ENCODE measurements at places on chromosomes 6 and 20.
A peak's percentile ranks its signal among the peaks of the same experiment; 100 is the strongest.

DNA sequence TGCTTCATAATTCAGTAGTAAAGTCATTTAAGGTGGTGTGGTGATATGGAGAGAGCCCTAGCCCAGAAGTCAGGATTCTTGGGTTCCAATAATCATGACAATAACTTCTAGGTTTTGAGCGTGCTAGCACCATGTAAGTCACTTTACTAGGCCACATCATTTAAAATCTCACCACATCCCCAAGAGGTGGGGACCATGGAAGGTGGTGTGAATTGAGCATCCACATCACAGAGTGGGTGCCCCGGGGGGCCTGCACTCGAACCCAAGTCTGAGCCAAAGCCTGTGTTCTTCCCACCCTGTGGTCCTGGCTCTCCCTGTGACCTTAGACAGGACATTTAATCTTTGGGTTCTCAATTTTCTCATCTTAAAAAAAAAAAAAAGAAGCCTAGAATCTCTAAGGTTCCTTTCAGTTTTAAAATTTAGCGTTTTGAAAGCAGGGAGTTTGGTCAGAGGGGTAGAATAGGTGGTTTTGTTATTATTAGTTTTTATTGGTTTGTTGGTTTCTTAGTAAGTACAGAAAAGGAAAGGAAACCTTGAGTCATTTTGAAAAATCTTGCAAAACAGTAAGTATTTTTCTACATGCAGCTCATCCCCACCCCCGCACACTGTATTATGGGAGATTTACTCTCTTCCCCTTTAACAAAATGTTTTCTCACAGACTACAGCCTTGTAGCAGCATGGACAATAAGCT is 26.4 kb downstream of the ARMC2 start:
- DNase-seq, result peak; percentile 24

DNA sequence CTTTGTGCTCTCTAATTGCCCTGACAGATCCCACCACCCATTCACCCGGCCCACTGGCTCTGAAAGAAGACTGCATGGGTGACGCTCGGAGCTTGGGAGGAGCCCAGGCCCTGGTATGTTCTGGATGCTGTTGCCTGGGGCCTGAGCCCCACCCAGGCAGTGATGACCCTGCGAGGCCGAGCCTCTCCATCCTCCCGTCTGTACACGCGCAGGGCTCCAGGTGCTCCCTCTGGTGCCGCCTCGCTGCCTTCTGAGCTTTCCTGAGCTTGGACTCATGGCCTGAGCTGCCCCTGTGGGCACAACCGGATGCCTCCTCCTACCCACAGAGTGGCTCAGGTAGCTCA is 61.2 kb downstream of the STK35 start:
- DNase-seq, result no peak

GRCh38 chr6:12266571-12266970 is 23.6 kb upstream of the EDN1 start:
- DNase-seq, result no peak

- DNase-seq, result peak; percentile 20
These were observed 17.9 kb upstream of the EXOC2 start for GRCh38 chr6:710601-711571.

DNA sequence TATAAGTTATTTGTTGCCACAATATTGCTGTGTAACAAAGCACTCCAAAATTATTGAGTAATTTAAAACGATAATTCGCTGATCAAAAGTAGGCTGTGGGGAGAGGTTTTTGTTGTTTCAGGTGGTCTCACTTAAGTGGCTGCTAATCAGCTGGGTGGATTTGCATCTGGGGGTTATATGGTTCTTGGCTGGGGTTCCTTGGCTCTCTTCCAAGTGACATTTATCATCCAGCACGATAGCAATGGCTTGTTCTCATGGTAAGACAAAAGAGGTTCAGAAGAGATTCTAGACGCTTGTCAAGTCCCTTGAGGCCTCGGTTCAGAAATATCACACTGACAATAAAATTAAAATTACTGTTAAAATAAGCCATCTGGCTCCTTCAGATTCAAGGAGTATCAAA is 1648.8 kb downstream of the GRIK2 start:
- no peak for DNase-seq

- no peak for DNase-seq
These were observed 184.2 kb downstream of the ANKRD60 start for GRCh38 chr20:58044286-58044685.

- DNase-seq, result no peak
These were observed 232.8 kb upstream of the EXOC2 start for GRCh38 chr6:925656-926213.

DNA sequence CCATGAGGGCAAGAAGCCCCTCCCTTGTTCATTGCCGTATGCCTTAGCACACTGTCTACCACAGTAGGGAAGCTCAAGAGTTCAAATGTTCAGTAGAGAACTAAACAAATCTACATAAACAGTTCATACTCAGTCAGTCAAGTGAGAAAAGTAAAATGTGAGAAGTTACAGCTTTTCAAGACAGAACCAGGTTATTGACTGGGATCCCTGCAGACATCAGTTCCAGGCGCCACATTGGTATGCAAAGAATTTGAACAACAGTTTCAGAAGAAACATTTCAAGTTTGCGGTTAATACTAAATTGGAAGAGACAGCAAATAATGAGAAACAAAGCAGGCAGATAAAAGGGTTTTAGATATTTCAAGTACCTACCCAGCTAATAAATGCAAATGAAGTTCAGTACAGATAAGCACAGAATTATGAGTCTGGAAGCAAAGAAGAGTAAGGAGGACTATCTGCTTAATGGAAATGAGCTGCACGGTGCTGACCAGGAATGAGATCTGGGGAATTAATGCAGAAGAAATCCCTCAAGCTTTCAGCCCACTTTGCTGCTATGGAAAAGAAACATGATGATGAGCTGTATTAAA is 246.2 kb downstream of the HACE1 start:
- DNase-seq, result no peak

DNA sequence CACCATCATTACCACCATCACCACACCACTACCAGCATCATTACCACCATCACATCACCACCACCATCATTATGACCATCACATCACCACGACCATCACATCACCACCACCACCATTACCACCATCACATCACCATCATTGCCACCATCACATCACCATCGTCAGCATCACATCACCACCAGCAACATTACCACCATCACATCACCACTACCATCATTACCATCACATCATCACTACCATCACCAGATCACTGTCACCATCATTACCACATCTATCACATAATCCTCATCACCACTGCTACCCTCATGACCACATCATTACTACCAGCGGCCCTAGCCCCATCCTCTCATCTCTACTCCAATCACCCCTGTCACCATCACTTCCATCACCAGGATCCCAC is 3.5 kb upstream of the SLC22A7 start:
- no peak for DNase-seq

GRCh38 chr6:143123081-143123480 is 62.4 kb downstream of the AIG1 start:
- no peak for DNase-seq

GRCh38 chr6:36924131-36924530 is 30.4 kb upstream of the PI16 start:
- no peak for DNase-seq

DNA sequence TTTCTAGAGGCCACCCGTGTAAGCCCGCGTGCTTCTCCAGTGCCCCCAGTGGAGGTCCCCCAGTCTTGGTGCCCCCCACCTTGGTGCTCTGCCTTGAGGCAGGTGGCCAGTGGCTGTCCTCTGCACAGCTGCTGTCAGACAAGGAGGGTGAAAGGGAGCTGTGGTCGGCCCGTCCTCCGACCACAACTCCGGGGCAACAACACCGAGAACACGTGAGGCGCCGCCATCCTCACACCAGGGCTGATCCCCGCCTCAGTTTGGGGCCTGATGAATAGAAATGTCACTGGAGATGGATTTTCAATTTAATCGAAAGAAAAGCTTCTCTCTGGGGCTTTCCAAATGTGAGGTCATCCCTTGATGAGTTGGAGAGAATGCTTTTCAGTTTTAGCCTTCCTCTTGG is 304.6 kb downstream of the CDH4 start:
- DNase-seq, result no peak

DNA sequence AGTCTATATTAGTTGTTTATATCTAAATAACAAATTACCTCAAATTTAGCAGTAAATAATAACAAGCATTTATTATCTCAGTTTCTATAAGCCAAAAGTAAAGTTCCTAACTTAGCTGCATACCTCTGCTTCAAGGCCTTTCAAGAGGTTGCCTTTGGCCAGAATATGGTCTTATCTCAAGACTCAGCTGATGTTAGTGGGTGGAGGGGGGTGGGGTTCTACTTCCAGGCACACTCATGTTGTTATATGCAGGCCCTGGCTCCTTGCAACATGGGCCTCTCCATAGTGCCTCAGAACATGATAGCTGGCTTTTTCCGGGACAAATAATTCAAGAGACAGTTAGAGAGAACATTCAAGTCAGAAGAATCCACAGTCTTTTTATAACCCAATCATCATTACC is 266.0 kb downstream of the ADGRB3 start:
- DNase-seq, result no peak

- no peak for DNase-seq
These were observed 97.5 kb downstream of the NFATC2 start for GRCh38 chr20:51444922-51445438.

DNA sequence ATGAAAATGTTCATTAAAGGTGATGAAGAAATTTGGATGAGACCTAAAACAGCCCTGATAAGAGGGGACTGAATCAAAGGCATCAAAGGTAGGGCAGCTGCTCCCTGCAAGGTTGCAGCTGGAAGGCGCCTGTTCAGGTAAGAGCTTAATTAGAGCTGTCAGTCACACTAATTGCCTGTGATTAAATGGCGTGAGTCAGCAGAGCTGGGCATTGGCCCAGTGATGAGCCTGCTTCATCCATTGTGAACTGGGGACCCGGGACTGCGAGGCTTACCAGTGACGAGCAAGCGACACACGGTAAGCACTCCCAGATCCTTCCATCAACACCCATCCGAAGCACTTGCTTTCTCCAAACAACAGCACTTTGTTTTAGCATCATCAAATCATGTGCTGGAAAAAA is 621.5 kb upstream of the CDH4 start:
- DNase-seq, result no peak

DNA sequence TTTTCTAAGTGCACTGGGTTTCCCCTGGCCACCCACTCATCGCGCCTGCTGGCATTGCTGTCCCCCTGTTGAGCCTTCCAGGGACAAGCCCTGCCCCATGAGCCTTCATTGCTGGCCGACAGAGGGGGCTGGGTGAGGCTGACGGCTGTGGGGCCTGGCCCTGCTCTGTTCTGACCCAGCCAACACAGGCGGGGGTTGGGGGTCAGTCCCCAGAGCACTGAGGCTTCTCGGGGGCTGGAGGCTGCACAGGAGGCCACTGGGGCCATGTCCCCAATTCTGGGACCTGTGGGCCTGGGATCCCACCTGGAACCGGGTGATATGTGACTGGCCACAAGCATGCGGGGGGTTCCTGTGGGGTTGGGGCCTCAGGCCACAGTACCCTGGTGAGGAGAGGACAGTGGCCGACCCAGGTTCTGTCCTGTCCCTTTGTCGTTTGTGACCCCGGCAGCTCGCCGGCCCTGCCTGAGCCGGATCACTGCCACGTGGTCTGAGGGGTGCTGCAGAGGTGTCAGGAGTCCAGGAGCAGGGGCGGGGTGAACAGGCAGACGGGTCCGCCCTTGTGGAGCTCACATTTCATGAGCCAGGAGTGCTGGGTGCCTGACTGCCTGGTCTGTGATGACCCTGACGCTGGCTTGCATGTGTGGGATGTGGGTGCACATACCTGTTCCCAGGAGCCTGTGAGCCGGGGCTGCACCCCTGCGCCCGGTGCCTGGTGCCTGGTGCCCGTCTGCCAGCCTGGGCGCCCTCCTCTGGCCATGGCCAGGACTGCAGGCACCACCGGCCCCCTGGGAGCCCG is 2.1 kb upstream of the COL20A1 start:
- DNase-seq, result peak; percentile 37

DNA sequence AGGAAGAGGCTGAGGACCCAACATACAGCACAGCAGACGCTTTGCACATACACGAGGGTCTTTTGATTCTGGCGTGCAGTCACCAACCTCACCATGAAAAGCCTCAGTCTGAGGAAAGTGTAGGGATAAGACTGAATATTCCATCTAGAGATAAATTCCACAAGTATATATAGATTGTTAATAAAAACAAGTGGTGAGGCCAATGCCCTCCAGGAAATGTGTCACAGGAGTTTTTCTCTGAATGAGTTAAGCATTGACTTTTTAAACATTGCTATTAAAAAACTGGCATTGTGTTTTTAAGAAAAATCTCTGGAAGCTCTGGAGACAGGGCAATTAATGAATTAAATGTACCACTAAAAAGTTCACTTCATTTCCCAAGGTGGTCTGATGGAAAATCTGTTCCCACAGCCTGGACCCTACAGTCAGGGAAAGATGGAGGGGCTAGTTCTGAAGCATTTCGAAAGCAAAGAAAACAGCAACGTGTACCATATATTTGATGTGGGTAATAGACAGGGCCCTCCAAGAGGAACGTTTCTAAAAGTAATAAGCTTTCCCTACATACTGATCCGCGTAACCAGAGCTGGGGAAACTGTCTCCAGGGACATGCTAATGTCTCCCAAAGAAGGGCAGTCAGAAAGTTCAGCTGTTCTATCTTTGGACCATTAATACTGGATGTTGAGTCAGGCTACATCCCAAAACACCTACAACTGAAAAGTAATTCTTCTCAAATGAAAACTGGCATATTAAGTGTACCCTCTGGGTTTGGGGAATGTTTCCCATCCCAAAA is 301.1 kb downstream of the FOXC1 start:
- DNase-seq, result no peak

- no peak for DNase-seq
These were observed 3.0 kb downstream of the ROMO1 start for GRCh38 chr20:35702051-35702823.

GRCh38 chr6:104505838-104506237 is 353.9 kb downstream of the HACE1 start:
- DNase-seq, result no peak

GRCh38 chr20:39421571-39422105 is 459.5 kb downstream of the DHX35 start:
- DNase-seq, result no peak

GRCh38 chr6:156775717-156776116 is 1.5 kb upstream of the ARID1B start:
- DNase-seq, result no peak

DNA sequence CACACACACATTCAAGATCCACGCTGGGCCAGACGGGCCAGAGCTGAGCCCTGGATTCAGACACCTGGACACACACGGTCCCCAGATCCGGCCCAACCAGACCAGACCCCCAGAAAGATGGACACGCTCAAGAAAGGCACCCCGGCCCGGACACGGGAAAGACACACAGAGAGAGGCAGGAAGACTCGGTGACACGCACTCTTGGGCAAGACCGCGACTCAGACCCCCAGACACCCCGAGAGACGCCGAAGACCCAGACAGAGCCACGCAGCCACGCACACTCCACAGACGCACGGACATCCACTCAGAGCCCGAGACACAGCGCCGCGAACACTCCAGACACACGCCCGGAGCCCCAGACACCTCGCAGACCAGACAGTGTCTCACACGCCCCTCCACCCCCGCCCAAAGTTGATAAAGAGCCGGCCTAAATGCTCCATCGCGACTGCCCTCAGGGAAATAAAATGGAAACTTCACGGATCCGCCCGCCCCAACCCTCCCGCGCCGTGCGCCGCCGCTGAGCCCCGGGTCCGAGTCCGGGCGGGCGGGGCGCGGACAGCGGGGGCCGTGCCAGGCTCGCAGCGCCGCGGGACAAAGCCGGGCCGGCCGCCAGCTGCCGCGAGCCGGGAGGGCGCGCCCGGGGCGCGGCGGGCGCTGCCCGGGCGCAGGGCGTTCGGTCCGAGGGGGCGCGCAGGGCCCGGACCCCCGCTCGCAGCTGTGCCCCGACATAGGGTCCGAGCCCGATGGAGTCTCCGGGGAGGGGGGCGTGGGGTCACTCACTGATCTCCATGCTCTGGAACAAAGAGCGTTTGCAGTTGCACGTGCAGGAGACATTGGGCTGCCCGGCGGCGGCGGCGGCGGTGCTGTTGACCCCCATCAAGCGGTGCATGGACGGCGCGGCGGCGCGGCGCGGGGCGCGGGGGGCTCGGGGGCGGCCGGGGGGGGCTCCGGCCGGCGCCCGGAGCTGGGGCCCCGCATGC is 831 bp downstream of the PMEPA1 start:
- DNase-seq, result no peak

Data from activated T-helper 1 cell treated with anti-CD3 and anti-CD28 coated beads, Interleukin-2, amount 50 U/mL, for 16 hours (primary cell).